Germinal center (tissue), 1 donor: ENCODE measurements at places on chromosomes 2 and 18.

- DNase-seq: no peak
These were observed 41.0 kb downstream of the SERTAD2 start for GRCh38 chr2:64612575-64613195.

DNA sequence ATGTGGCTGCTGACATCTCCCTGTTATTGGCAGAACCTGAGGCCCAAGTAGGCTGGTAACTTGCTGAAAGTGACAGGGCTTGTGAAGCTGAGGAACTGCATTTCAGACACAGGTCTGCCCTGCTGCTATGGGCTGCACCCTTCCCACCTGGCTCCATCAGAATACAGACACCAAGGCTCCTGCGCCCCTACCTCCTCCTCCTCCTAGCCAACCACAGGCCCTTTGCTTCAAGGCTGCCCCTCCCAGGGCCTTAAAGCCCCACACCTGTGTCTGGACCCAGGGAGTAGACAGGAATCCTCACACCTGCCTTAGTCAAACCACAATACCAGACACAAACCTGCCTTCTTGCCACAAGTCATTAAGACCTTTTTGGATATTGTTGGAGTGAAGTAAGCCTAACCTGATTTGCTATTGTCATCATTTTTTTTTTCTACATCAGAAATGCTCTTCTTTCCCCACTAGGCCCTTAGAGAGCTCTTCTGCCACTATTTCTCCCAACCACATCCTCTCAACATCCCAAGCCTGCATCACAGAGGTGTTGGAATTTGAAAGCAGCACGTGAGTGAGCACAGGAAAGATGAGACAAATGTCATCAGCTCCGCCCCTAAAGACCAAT is 489.7 kb downstream of the EIPR1 start:
- no peak for DNase-seq

- no peak for DNase-seq
These were observed 120.2 kb upstream of the ZNF516 start for GRCh38 chr18:76615065-76615733.

GRCh38 chr2:177691177-177691576 is 298.6 kb downstream of the AGPS start:
- no peak for DNase-seq

- no peak for DNase-seq
These were observed 19.6 kb downstream of the RDH14 start for GRCh38 chr2:18540872-18541271.

DNA sequence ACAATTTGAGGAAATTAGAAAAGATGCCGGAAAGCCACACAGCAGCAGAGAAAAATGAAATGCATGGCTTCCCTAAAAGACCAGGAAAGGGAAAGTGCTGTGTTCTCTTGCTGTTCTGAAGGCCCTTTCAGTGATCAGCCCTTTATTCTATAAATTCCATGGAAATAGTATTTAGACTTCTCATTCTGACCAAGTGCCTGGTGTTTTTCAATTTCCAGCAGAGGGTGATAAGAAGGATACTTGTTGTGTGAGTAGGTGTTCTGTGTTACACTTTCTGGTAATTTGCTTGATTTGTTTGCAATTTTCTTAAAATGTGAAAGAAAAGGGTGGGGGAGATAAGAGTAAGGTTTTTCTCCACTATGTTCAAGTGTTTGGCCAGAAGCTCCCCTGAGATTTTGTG is 504.5 kb downstream of the IRS1 start:
- DNase-seq: no peak

GRCh38 chr2:201774546-201774945 is 6.2 kb downstream of the ALS2 start:
- DNase-seq: no peak

DNA sequence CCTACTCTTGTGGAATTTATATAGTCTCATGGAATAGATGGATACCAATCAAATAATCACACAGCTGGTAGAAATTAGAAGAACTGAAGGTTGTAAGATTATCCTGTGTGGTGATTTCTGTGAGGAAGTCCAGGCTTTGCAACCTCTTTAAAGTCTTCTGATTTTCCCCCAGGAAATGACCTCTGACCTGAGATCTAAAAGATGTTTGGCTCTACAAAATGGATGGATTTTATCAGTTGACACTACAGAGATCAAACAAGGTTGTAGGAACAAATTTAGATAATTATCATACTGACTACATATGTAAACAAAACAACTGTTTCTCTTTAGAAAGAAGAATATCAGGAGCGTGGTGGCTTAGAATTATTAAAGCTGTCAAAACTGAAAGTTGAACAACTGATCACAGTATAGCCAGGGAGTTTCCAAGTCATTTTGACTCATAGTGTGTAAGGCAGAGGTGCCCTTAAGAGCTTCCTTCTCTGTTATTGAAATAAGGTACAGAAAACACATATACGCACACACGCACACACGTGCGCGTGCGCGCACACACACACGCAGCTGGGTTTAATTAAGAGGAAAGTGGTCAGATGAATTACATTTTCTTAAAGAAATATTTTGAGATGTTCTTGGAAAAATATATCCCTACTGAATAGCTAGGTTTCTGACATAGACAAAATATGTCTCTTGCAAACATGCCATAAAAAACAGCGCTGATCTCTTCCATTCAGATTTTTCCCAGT is 35.5 kb upstream of the PELI1 start:
- no peak for DNase-seq
